ENCODE measurements at places on chromosomes 2 and 18.

GRCh38 chr2:98455494-98455976 is 10.9 kb downstream of the INPP4A start:
- no peak for DNase-seq

DNA sequence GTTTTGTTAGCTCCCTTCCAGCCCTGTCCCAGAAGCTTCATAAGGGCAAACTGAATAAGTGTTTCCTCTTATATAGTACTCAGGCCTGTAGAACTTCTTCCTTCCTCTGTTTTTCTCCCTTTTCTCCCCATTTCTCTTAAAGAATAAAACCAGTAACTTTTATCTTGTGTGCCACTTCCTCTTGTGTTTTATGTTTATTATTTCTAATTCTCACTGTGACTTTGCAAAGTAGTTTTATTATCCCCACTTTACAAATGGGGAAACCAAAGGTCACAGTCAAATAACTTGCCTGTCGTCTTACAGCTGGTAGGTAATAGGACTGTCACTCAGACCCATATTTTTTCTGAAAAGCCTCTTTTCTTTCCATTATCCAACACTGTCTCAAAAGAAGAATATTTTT is 42.4 kb downstream of the RBBP8 start:
- no peak for DNase-seq

DNA sequence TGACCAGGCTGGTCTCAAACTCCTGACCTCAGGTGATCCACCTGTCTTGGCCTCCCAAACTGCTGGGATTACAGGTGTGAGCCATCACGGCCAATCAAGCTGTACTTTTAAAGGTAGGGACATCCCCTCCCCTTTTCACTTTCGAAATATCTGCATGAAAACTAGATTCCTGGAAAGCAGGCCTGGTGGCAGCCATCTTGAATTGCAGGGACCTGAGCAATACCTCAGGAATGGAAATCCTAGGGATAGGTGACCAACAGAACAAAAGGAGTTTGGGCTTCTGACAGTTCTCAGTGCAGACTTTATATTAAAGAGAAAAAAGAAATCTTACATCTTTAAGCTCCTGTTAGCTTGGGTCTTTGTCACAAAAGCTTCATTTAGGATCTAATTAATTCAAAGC is 62.6 kb downstream of the KLF7 start:
- DNase-seq, result no peak

GRCh38 chr18:21636769-21637168 is 24.7 kb downstream of the SNRPD1 start:
- no peak for DNase-seq
